Cerebellar nuclear complex (tissue), 1 donor: ENCODE measurements at places on chromosomes 3 and 15.
A peak's percentile ranks its signal among the peaks of the same experiment; 100 is the strongest.

DNA sequence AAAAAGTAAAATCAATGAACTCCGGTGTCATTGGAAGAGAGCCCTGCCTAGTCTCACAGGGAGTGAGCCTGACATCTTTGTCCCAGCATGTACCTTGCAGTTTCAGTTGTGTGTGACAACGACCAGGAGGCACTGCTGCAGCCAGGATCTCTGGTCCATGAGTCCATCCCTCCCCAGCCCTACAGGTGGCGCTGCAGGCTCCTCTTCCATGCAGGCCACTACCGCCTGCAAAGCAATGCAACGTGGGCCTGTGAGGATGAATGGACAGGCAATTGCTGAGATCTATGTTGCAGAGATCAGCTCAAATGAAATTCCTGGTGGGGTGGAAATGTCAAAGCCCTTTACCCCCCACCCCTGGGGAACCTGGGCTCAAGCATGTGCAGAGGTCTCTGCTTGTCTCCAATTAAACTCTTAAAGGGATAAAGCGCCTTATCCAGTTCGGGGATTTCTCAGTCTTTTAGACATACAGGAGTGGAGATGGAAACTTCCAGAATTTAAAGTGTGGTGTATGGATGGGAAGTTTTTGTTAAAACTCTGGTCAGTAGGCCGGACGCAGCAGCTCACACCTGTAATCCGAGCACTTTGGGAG, 35.8 kb downstream of the TKT start:
- DNase-seq: no peak

GRCh38 chr3:50627407-50628051, 10.6 kb downstream of the MAPKAPK3 start:
- DNase-seq: no peak

GRCh38 chr15:99702895-99703602, 30.2 kb downstream of the LYSMD4 start:
- no peak for DNase-seq

- peak; percentile 71 for DNase-seq
Measured at GRCh38 chr3:77530870-77531269, 491.0 kb downstream of the ROBO2 start.

- no peak for DNase-seq
Measured at GRCh38 chr3:161067335-161067734, 37.8 kb downstream of the B3GALNT1 start.
